ENCODE measurements at places on chromosomes 7 and 10. TPM values are rescaled to one million over a fixed set of nuclear protein-coding genes. Genes with fewer than 3 reads are reported as not detected.

The KCNMA1 gene
- total RNA-seq, result 19.8 TPM

The EPHA1 gene
- 52.8 TPM for total RNA-seq

The SFRP5 gene
- 67.3 TPM for total RNA-seq

DNA sequence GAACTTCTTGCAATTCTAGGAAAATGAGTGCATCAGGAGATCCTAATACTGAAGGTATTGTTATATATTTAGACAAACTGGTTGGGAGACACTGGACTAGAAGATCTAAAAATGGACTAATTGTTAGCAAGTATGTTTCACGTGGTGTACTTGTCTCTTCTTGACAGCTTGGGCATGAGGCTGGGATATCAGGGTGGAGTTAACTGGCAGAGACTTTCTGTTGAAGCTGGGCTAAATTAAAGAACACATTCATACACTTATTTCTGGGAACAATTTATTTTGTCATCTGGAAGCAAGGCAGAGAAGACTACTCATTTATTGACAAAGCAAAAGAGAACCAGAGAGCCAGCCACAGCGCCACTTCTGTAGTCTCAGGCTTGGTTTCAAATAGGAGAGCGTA lies 25.9 kb downstream of the TYW1 start:
- no peak for DNase-seq

DNA sequence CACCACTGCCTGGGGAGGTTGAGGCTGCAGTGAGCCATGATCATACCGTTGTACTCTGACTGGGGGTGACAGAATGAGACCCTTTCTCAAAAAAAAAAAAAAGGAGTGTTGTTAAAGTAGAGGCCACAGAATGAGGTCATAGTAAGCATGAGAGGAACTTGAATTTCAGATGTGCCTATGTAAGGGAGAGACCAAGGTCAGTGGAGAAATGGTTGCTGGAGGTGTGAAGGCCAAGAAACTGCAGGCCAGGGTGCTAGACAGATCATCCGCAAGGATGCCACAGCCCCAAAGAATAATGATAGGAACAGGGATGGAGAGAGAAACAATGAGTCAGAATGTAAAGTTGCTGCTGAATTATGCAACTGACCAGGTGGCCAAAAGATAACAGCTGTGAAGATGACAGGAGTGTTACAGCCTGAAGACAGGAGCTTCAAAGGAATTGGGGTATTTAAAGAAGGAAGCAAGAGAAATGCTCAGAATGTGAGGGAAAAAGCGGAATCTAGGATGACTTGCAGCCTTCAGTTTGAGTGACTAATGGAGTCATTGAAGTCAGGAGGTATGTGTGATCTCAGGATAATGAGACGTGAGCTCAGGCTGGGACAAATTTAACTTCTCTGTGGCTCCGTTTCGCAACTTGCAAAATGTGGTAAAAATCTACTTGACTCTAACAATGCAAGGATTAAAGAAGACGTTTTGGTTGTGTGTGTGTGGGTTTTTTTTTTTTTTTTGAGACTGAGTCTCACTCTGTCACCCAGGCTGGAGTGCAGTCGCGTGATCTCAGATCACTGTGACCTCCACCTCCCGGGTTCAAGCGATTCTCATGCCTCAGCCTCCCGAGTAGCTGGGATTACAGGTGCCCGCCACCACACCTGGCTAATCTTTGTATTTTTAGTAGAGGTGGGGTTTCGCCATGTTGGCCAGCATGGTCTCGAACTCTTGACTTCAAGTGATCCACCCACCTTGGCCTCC lies 22.2 kb downstream of the TYW1B start:
- DNase-seq, result no peak

GRCh38 chr10:11539191-11539868 lies 72.1 kb downstream of the USP6NL start:
- no peak for DNase-seq

GRCh38 chr10:113454341-113455061 lies 98.4 kb upstream of the HABP2 start:
- peak; percentile 63 for DNase-seq

The FXYD4 gene
- not detected for total RNA-seq

- DNase-seq, result no peak
Observed at GRCh38 chr7:123367031-123367430, 167.3 kb upstream of the SLC13A1 start.

GRCh38 chr10:62130948-62131347 lies 137.7 kb downstream of the RTKN2 start:
- no peak for DNase-seq

GRCh38 chr7:80500325-80500724 lies 11.5 kb downstream of the GNAT3 start:
- DNase-seq, result no peak

- DNase-seq, result no peak
Observed at GRCh38 chr10:117731121-117731791, 188.7 kb downstream of the EMX2 start.

DNA sequence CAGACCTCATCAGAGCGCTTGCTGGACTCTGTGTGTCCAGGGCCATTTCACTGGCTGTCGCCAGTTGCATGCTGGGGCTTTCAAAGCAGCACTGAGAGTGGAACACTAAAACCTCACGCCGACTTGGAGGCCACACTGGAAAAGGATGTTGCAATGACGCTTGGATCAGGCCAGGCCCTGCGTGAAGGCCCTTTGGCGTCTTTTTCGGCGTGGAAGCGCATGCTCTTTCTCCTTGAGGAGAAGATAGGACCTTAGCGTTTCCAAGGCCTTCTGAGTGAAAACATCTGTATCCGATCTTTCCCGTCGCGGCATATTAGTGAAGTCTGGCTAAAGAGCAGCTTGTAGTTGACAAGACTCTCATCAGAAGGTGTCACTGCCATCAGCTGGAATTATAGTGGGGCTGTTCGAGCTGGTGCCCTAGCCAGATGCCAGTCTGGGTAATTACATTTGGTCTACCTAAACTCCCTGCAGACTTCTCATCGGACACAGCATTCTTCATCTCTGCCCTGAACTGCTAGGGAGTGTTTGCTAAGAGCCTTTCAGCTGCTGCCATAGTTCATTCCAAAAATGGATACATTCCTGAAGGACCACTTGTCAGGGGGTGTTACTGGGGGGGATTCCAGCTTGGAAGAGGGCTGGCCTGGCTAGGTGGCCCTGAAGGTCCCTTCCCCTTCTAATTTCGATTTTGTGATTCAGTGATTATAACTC lies 167.7 kb upstream of the TCF7L2 start:
- DNase-seq, result no peak

The EPDR1 gene
- 7.4 TPM for total RNA-seq

- no peak for DNase-seq
Observed at GRCh38 chr7:7795203-7795602, 76.8 kb upstream of the RPA3 start.

GRCh38 chr7:68224041-68224741 lies 1227.6 kb downstream of the TYW1 start:
- no peak for DNase-seq

DNA sequence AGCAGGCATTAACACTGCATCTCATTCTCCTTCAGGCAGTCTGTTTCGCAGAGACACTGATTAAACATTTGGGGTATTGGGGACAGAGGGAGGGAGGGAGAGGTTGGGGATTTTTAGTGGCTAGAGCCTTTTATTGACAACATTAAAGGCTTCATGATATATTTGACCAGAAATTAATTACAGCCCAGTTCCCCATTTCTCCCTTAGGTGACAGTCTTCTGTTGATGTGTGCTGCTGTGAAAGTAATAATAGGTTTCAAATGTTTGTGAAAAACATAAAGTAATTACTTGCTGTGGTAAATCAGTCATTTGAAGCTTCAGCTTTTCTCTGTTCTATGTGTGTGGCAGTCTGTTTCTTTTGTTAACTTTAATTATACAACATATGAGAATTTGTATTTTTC lies 105.3 kb upstream of the LRGUK start:
- no peak for DNase-seq

DNA sequence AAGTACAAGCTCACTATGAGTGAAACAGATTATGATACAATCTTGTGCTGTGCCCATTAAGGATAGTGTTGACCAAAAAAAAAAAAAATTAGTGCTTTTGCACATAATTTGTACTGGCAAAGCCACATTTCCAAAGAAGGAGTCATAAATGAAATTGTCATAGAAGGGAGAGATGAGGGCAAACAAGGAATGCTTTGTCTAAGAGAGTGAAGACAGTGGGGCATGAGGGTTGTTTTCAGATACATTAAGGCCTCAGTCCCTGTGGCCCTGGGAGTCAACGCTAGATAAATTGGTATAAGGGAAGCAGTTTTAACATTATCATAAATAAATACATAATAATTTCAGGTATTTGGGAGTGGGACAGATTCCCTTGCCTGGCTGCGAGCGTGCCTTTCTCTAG lies 267.5 kb upstream of the PRKCQ start:
- no peak for DNase-seq

The TDRD1 gene
- total RNA-seq, result not detected

The BCAP29 gene
- total RNA-seq, result 10.9 TPM

The CREB5 gene
- 14.9 TPM for total RNA-seq

The UPP1 gene
- 16.5 TPM for total RNA-seq

The WNT8B gene
- not detected for total RNA-seq

The SVOPL gene
- not detected for total RNA-seq

GRCh38 chr10:27822301-27822700 lies 76.7 kb upstream of the MKX start:
- DNase-seq, result no peak

The GDF10 gene
- not detected for total RNA-seq

The TMEM225B gene
- total RNA-seq, result not detected

DNA sequence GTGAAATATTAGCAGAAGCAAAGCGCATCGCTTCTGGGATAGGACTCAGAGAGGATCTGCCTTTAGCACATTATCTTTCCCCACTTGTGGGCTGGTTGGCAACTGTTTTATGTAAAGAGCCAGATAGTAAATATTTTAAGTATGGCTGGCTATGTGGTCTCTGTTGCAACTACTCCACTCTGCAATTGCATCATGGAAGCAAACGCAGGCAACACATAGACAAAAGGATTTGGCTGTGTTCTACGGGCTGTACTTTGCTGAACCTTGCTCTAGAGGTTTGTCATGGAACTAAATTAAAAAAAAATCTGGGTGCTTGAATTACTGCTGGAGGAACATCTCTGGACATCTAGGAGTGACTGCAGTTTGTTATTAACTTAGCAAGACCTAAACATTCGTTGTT lies 307.8 kb upstream of the TPK1 start:
- no peak for DNase-seq

- no peak for DNase-seq
Observed at GRCh38 chr7:131943646-131944045, 387.2 kb upstream of the PODXL start.

- DNase-seq, result no peak
Observed at GRCh38 chr10:133275684-133276092, 980 bp downstream of the ADAM8 start.

The ASIC3 gene
- 10.7 TPM for total RNA-seq

DNA sequence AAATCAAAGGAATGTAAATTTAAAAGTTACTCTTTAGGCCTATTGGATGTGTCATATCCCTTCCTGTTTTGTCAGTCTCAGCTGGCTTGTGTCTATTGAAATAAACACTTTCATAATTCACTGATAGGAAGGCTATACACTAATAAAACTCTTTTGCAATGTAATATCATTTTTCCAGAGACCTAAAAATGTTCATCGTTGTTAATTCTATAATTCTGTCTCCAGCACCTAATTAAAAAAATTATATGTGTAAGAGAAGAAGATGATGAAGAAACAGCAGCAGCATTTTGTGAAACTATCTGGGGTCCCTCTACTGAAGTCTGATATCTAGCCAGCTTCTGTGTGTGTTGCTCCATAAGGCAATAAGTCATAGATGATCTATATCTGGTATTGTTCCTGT lies 602.7 kb downstream of the ETV1 start:
- no peak for DNase-seq

GRCh38 chr7:18320971-18321567 lies 174.5 kb upstream of the HDAC9 start:
- DNase-seq, result no peak

DNA sequence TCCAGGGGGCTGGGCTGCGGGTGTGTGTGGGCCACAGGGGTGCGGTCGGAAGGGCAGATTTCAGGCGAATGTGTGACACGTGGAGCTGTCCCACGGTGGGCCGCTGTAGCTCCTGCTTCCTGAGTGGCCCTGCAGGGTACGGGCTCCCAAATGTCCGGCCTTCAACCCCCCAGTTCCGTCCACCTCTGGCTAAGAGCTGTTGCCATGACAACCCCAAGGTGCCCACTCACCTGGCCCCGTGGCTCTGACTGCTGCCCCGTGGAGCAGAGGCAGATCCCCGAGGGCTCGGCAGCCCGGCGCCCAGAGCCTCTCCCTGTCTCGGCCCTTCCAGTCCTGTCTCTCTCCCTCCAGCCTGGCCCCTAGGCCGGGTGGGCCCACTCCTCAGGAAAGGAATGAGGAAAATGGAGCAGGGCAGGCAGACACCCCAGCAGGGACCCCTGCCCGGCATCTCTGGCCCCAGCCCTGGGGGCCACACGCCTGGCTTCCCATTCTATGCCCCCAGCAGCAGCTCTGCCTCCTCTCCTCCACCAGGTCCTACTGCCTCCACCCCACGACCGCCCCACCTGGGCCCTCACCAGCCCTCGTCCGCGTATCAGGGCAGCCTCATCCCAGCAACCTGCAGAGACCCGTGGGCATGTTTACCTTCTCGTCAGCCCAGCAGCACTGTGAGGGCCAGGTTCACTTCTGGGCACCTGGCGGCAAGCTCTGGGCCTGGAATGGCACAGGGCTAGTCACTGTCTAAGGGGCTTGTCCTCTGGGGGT lies 215.6 kb downstream of the ELFN1 start:
- no peak for DNase-seq

GRCh38 chr10:110947061-110947595 lies 27.7 kb downstream of the SHOC2 start:
- DNase-seq, result no peak

The DRGX gene
- total RNA-seq, result not detected

DNA sequence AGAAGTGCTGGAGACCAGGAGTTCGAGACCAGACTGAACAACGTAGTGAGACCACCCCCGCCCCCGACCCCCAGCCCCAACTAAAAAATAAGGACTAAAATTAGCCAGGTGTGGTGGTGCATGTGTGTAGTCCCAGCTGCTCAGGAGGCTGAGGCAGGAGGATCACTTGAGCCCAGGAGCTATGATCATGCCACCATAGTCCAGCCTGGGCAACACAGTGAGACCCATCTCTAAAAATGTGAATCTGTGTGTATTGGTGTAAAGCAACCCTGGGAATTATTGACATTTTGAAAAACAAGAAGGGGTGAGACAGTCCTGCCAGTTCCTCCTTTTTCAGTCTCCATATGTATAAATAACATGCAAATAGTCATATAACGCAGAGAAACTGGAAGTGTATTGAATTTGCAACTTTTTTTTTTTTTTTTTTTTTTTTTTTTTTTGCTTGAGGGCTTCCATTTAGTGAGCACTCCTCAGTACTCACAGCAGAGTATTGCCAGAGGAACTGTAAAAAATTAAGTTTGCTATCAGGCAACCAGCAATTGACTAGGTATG lies 3.4 kb upstream of the ITGB1 start:
- DNase-seq, result no peak

DNA sequence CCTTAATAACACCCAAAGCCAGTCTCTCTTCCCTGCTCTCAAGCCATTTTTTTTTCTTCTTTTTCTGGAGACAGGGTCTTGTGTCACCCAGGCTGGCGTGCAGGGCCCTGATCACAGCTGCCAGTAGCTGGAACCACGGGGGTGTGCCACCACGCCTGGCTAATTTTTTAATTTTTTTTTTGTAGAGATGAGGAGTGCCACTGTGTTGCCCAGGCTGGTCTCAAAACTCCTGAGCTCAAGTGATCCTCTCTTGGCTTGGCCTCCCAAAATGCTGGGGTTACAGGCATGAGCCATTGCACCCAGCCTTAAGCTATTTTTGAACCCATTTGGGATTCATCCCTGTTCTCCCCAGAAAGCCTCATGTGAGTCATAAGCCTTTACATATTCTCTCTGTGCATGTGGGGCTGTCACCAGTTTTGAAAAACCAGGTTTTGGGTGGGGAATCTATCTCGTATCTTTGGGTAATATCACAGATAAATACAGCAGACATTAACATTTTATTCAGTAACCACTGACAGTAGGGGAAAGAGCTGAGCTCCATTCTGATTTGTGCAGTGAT lies 15.5 kb downstream of the ZNF487 start:
- no peak for DNase-seq
